Testis (tissue), 5 donors: ENCODE measurements at places on chromosomes 16 and 17. TPM values are rescaled to one million over a fixed set of nuclear protein-coding genes. Genes with fewer than 3 reads are reported as not detected.

GRCh38 chr17:57911834-57912673 is 43.2 kb downstream of the CUEDC1 start:
- peaks cover 11% of the 10 kb centered on the region for H3K4me1 ChIP-seq
- H3K27me3 ChIP-seq, result no peaks in the 10 kb centered on the region
- no peaks in the 10 kb centered on the region for H3K36me3 ChIP-seq
- no peak overlapping the region for H3K4me3 ChIP-seq
- H3K27ac ChIP-seq, result no peak overlapping the region

DNA sequence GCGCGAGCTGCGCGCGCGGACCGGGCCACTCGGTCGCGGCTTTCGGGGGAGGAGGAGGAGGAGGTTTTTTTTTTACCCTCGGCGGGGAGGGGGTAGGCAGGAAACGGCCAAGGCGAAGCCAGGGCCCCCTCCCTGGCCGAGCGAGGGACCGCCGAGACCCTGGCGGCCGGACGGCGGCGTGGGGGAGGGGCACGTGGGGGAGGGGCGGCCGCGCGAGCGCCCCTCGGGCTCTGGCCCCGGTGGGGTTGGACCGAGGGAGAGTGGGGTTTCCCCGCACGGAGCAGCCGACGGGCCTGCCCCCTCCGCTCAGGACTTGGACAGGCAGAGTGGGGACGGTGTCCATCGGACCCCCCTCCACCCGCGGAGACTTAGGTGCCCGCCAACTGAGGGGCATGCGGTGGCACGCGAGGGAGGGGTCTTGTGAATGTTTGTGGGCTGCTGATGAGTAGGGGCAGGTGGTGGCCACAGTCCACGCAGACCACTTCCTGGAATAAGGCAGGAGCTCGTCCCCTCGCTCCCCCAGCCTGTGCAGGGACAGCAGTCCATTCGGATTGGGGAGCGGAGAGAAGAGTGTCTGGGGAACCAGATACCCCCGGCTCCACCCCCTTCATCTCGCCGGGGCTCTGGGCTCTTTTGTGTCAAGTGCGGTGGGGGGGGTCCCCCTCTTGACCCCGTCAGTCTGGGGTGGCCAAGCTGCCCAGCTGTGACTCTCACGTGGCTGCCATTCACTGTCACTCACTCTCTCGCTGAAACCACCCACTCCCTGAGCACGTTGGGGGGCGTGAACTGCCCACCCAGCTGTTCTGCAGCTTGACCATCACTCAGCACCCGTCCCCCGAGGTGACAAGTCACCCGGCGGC is 3.0 kb upstream of the CHD3 start:
- H3K27ac ChIP-seq, result peak overlapping the region; percentile 87
- peak; percentile 56 for DNase-seq
- no peaks in the 10 kb centered on the region for H3K27me3 ChIP-seq
- peaks cover 49% of the 10 kb centered on the region for H3K4me1 ChIP-seq
- no peaks in the 10 kb centered on the region for H3K36me3 ChIP-seq

Gene SLFN13
- total RNA-seq, result 2.2 TPM

Gene AURKB
- total RNA-seq, result 2.4 TPM

- no peaks in the 10 kb centered on the region for H3K4me1 ChIP-seq
- H3K27ac ChIP-seq, result no peak overlapping the region
- no peaks in the 10 kb centered on the region for H3K36me3 ChIP-seq
- H3K27me3 ChIP-seq, result no peaks in the 10 kb centered on the region
- no peak for DNase-seq
Observed at GRCh38 chr16:35794896-35795295, 2335.5 kb downstream of the TP53TG3F start.

GRCh38 chr16:17412791-17413190 is 58.0 kb downstream of the XYLT1 start:
- no peaks in the 10 kb centered on the region for H3K27me3 ChIP-seq
- H3K4me3 ChIP-seq, result no peak overlapping the region
- H3K36me3 ChIP-seq, result no peaks in the 10 kb centered on the region
- peak overlapping the region; percentile 37 for H3K27ac ChIP-seq

GRCh38 chr17:62720126-62720850 is 87.8 kb downstream of the MARCHF10 start:
- DNase-seq, result no peak
- H3K4me1 ChIP-seq, result peaks cover 2% of the 10 kb centered on the region
- H3K36me3 ChIP-seq, result no peaks in the 10 kb centered on the region
- no peak overlapping the region for H3K27ac ChIP-seq
- H3K27me3 ChIP-seq, result no peaks in the 10 kb centered on the region

GRCh38 chr17:7156342-7156940 is 22.7 kb downstream of the ASGR1 start:
- DNase-seq, result no peak
- H3K27ac ChIP-seq, result no peak overlapping the region
- no peak overlapping the region for H3K4me3 ChIP-seq
- H3K4me1 ChIP-seq, result no peaks in the 10 kb centered on the region
- no peaks in the 10 kb centered on the region for H3K27me3 ChIP-seq
- no peaks in the 10 kb centered on the region for H3K36me3 ChIP-seq

GRCh38 chr17:41655611-41656111 is 31.3 kb upstream of the KRT17 start:
- DNase-seq, result peak; percentile 71
- H3K36me3 ChIP-seq, result no peaks in the 10 kb centered on the region
- no peaks in the 10 kb centered on the region for H3K27me3 ChIP-seq
- no peak overlapping the region for H3K4me3 ChIP-seq
- peak overlapping the region; percentile 21 for H3K27ac ChIP-seq
- peaks cover 31% of the 10 kb centered on the region for H3K4me1 ChIP-seq
